Retina (tissue), 1 donor: ENCODE measurements at places on chromosomes 1 and 21.

- no peak for DNase-seq
Observed at GRCh38 chr1:190759807-190760206, 282.1 kb upstream of the BRINP3 start.

GRCh38 chr1:207878939-207879338, 32.0 kb downstream of the CD34 start:
- DNase-seq = no peak

DNA sequence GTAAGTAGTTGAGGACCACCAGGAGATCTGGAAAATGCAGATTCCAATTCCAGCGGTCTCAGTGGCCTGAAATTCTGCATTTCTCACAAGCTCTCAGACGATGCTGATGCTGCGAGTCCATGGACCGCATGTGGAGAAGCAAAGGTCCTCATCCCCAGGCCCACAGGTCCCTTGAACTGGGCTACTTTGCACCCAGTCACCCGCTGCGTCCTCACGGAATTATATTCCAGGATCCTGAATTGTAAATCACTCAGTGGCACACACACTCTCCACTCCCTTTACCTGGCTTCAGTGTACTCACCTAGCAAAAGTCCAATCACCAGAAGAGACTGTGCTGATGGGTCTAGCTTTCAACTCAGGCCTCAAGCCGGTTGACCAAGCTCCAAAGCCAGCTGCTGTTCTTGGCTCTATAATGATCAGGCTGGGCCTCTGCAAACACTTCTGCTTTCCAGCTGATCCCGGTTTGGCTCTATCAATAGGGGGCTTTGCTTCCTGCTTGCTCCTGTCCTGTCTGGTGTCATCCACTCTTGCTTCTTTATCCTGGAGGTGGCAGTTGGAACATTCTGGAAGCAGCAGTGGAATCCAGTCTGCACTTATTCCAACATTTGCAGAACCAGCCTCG, 904 bp upstream of the RPL22 start:
- no peak for DNase-seq

DNA sequence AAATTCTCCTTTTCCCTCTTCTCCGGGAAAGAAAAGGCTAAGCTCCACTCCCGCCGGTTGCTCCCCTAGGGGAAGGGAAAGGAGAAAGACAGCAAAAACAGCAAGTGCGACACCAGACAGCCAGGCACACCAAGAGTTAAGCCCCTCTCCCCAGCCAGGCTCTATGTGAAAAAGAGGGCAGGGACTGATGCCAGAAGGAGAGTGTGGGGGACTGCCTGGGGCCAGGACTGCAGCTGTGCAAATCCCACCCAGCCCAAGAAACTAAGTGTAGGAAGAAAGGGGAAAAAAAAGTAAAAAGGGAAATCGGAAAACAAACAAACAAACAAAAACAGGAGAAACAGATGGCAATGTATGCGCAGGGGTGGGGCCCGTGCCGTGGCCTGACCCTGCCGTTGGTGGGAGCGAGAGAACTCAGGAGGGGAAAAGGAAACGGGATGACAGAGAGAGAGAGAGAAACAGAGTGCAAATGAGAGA, 27.7 kb upstream of the FMO1 start:
- peak; percentile 74 for DNase-seq

GRCh38 chr1:35838693-35839245, 31.0 kb downstream of the AGO4 start:
- no peak for DNase-seq

DNA sequence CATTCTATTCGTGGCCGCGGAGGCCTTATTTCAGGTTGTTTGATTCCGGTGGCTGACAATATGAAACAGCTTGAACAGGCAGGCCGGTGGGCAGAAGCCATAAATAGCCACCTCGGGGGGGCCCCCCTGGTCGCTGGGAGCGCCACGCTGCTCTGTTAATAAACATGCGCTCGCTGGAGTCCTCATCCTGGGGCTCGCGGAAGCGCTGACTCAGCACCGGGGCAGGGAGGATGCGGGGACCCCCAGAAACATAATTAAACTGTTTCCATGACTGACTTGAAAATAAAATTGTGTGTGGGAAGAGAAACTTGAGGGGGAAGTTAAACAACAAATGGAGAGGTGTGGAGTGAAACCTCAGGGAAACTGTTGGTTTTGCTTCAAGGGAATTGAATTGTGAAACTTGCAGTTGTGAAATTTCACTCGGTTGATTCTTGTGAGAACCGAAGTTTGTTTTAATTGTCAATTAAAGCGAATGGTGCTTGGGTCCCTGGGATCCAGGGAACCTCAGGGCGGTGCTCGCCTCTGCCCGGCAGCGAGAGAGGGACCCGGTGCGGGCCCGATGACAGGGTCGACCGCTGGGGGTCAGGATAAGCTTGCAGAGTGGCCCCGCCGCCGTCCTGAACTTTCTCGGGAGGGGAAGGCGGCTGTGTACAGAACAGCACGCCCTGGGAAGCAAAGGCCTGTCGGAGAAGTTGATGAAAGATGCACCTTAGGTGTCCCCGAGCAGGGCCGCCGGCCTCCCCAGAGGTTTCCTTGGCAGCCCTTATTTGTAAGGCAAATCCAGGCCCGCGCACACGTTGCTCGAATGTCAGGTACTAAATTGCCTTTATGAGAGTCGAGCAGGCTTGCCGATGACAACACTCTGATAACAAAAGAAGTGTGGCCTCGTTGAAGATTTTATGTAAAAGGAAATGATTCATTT, 176.9 kb upstream of the LMO4 start:
- DNase-seq = peak; percentile 85

DNA sequence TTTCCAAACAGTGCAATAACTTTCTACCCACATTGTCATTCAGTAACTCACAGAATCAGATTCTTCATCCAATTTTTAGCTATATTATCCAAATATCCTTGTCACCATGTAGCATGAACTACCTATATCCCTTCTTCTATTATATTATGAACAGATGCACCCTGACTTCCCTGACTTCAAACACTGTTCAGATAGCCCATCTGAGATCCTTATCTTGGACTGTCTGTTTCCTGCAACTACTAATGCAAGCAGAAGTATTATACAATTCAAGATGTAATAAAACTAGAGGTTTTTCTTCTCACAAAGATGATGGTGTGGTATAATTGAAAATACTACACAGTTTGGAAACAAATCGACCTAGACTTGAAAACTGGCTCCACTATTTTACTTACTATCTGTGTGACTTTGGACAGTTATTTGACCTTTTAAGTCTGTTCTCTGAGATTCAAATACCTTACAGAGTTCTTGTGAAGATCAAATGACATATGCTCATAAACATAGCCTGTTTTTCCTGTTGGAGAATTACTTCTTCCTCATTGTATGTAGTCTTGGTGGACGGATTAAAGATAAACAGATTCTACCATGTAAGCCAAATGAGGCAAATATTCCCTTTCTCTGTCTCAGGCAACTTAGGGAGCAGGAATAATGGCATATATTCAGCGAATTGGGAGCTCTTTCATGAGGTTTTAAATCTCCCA, 407.9 kb upstream of the ZRANB2 start:
- no peak for DNase-seq

- DNase-seq = peak; percentile 80
Observed at GRCh38 chr1:181936768-181937581, 124.5 kb downstream of the ZNF648 start.

DNA sequence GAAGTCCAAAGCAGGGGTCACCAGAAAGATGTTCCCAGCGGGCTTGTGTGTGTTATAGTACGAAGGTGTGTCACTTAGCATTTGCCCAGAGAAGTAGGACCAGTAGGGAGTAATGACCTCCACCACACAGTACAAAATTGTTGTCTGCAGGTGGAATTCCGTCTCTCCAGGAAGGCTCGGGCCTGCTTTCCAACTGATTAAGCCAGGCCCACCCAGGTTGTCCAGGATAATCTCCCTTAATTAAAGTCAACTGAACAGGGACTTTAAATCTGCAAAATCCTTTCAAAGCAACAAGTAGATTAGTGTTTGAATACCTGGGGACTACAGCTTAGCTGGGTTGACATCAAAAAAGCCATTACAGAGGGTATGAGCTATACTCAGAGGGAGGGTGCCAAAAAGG, 131.3 kb downstream of the BACH1 start:
- DNase-seq = no peak

- no peak for DNase-seq
Observed at GRCh38 chr1:44826375-44827196, 16.5 kb downstream of the PTCH2 start.

GRCh38 chr1:16118706-16119105, 37.2 kb downstream of the EPHA2 start:
- no peak for DNase-seq

- no peak for DNase-seq
Observed at GRCh38 chr1:165542647-165543046, 1.2 kb upstream of the LRRC52 start.

DNA sequence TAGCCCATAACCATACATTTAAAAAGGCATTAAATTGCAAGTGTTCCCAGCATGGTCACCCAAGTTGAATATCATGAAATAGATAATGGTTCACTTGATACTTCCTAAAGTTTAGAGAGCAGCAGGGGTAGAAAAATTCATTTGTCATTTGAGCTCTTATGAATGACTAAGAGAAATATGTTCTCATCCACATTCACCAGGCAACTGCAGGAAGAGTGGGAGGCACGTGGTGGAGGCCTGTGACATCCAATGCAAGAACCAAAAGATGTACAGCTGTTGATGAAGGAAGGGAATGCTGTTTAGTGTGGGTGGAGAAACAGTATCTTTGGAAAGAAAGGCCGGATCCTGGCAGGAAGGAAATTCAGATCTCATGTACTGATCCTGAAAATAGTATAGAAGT, 473.1 kb downstream of the ADGRL2 start:
- no peak for DNase-seq

GRCh38 chr1:3038571-3039181, 17.4 kb downstream of the ACTRT2 start:
- no peak for DNase-seq

- DNase-seq = no peak
Observed at GRCh38 chr1:110602466-110602865, 3.7 kb downstream of the KCNA2 start.

DNA sequence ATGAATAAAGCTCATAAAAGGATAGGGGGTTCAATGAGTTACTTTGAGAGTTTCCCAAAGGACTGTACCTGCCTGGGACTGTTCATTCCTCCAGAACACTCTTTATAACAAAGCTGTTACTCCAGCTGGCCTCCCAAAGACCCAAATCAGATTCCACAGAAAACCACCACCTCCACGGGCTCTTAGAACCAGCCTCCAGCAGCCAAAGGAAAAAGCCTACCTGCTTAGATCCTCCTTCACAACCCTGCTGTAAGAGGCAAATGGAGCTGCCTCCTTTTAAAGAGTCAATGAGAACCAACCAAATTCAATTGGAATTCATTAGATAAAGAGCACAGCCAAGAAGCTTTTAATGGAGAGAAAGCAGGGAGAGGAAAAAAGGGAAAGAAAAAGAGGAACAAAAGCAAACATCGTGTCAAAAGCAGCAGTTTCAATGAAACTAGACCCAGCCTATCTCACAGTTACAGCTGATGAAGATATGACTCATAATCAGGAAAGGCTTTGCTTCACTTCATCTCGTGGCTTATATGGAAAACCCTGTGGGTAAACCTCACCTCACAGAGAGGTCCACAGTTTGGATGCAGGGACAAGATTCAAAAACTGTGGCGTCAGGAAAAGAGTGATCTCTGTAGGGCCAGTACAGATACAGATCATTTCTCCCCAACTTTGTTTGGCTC, 27.8 kb upstream of the FMO4 start:
- DNase-seq = no peak

DNA sequence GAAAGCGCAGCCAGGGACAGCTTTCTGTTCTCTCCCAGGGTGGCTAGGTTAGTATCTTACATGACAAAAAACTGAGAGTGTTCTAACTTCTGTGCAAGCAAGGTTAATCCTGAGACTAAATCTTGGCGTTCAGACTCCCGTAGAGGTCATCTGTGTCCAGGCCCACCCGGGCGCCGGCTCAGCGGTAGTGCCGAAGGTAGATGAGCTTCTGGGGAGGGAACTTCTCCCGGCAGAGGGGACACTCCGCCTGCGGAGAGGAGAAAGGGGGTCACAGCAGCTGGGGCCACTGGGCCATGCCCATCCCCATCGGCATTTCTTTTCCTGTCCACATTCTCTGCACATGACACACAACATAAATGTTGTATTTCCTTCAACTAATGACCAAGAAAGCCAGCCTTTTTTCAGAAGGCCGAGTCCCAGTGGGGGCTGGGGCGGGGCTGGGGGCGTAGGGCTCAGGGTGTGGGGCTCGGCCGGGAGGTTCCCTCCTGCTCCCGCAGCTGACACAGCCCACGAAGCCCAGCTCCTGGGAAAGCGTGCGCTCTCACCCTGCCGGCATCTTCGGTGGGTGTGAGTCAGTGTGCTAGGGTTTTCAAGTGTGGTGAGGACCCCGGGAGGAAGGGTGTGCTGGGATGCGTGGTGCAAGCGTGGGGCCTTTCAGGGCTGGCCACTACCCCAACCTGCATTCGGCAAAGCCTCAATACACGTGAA, 6.6 kb downstream of the PEX10 start:
- DNase-seq = no peak

GRCh38 chr1:12057382-12057781, 5.7 kb upstream of the TNFRSF8 start:
- no peak for DNase-seq

DNA sequence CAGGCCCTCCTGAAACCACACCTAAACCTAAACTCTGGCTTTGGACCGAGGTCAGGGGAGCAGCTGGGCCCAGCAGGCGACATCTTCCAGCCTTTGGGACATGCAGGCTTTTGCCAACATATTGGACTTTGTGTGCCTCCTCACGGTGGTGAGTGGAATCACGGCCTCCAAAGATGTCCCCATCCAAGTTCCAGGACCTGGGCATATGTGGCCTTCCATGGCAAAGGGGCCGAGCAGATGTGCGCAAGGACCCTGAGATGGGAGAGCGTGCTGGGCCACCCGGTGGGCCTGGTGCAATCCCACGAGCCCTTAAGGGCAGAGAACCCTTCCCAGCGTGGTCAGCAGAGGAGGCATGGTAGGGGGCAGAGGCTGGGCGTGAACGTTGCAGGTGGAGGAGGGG, 160.8 kb upstream of the C1orf174 start:
- no peak for DNase-seq

DNA sequence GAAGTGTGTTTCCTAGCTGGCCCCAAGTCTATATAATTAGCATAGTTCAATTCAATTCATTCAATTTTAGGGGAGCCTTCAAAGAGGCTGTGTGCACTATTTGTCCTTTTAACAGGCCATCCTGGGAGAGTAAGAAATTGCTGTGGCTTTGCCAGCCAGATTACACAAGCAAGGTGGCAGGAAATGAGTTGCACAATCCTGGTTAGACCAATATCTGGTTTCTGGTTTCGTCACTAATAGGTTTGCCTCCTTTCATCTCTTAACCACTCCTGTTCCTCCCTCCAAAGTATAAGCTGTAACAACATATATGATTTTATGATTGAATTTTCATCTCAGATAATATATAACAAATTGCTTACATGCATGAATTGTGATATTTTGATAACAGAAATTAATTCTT, 84.1 kb upstream of the NEGR1 start:
- DNase-seq = no peak

DNA sequence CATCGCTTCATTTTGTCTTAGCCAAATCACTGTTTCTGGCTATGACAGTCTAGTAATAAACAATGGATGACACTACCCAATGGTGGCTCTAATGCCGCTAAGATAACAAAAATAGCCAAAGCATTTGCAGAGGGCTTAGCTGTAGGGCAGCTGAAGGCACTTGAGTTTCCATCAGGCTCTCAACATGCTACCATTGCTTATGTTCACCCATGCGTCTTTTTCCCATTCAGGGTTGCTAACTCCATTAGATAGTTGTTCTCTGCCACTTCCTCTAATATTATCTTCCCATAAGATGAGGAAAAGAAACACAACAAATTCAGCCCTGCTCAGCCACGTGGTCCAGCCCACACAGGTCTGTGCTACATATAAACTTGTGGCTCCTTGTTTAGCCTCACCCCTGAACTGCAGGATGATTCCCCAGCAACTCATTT, 159.6 kb downstream of the TOMM20 start:
- DNase-seq = no peak

- DNase-seq = peak; percentile 88
Observed at GRCh38 chr1:29793101-29793546, 556.8 kb downstream of the PTPRU start.
